ENCODE measurements at places on chromosomes 2 and 18.

DNA sequence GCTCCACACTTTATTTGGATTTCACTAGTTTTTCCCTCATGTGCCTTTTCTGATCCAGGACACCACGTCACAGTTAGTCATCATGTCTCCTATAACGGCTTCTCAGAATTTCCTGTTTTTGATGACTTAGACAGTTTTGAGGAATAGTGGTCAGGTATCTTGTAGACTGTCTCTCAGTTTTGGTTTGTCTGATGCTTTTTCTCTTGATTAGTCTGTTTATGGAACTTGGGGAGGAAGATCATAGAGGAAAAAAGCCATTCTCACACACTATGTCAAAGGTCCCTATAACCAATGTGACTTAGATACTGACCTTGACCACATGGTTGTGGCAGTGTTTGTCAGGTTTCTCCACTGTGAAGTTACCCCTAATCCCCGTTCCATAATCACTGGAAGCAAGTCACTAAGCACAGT, 89.0 kb downstream of the RAPH1 start:
- peak; percentile 79 for DNase-seq

DNA sequence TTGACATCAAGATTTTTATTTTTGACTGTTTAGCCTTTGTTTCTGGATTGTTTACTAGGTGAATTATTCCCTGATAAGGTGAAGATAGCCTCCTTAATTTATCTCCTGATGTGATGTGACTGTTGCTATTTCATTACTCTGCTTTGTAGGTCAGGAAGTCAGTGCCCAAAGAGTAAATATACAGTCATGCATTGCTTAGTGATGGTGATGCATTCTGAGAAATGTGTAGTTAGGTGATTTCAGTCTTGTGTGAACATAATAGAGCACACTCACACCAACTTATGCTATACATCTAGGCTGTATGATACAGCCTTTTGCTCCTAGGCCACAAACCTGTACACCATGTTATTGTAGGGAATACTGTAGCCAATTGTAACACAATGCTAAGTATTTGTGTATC, 102.4 kb upstream of the THUMPD2 start:
- DNase-seq, result peak; percentile 19

- no peak for DNase-seq
Observed at GRCh38 chr2:214389334-214389733, 21.5 kb upstream of the VWC2L start.

DNA sequence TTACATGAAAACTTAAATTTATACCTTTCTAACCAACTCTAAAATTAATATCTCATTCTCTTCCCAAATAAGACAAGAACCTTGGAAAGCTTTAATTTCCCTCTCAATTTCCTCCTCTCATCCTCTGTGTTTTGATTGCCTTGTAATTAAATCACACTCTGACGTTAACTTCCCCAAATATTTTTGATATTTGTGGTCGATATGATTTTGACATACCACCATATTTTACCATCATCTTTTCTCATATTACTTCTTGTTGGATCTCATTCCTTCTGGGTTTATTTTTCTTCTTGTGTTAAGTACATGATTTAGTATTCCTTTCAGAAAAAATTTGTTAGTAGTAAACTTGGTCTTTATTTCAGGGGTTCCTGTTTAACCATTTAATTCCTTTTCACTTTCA, 69.6 kb downstream of the RDH14 start:
- DNase-seq, result no peak

- peak; percentile 67 for DNase-seq
Observed at GRCh38 chr2:175726223-175726622, 275.8 kb downstream of the LNPK start.

GRCh38 chr2:102065675-102066252, 74.0 kb downstream of the IL1R2 start:
- peak; percentile 89 for DNase-seq

DNA sequence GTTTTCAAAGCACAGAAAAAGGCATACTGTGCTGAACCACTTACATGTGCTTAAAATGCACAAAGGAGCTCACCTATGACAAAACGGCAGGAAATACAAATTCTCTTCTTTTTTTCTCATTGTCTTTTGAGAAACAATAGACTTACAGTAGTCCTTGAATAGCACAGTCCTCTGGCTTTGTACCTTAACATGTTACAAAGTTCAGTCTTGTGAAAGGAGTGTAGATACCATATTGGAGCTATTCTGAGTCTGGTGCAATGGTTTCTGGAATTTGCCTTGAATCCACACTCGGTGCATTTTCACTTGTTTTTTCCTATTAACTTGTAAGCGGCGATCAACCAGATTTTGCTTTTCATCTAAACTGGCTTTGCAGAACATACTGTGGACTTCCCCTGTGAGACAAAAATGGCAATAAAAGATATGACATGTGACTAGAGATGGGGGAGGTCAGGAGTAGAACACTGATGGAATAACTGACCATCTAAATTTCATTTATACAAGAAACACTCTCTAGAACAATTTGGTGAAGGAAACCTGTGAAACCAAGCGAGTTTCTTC, 109.7 kb downstream of the METTL8 start:
- no peak for DNase-seq

- DNase-seq, result peak; percentile 95
Observed at GRCh38 chr2:113240150-113240914, 38.4 kb downstream of the PAX8 start.

- no peak for DNase-seq
Observed at GRCh38 chr2:11067221-11068078, 87.8 kb upstream of the SLC66A3 start.

- DNase-seq, result peak; percentile 62
Observed at GRCh38 chr2:230902180-230902899, 22.7 kb downstream of the GPR55 start.

DNA sequence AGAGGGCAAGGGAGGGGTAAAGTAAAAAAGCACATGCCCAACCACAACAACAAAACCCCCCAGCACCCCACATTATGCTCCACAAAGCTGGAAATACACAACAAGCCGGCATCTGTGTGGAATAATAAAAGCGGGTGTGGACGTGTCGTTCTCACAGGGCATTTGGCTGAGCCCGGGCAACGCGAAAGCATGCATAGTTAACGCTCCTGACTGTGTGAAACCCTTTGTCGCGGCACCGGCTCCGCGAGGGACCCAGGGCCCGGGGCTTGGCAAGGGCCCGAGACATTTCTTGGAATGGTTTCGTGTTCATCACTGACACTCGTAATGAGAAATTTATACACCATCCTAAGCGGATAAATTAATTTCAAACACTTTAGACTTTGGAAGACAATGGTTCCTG, 165.6 kb downstream of the INHBB start:
- no peak for DNase-seq

DNA sequence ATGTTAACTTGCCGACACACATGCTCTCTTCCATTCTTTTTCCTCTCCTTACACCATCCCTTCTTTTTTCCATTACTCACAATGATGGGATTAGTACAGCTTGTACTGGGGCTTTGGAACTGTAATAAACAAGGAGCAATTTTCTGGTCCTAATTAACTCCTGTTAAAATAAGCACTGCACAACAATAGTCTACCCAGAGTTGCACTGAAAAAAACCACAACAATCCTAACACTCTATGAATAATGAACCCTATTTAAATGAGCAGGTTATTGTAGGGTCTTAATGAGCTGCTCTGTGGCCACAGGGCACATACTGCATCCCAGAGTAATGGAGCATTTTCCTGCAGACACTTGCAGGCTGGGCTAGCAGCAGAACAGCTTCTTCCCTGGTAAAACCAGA, 380.3 kb downstream of the NRXN1 start:
- no peak for DNase-seq

- no peak for DNase-seq
Observed at GRCh38 chr18:53219853-53220252, 879.9 kb downstream of the DCC start.

- DNase-seq, result no peak
Observed at GRCh38 chr2:37914340-37914739, 10.7 kb upstream of the RMDN2 start.

GRCh38 chr2:69580486-69580885, 63.1 kb downstream of the AAK1 start:
- no peak for DNase-seq

GRCh38 chr2:205022841-205023240, 477.6 kb downstream of the PARD3B start:
- no peak for DNase-seq

- no peak for DNase-seq
Observed at GRCh38 chr2:27128668-27129571, 5.3 kb downstream of the ABHD1 start.

DNA sequence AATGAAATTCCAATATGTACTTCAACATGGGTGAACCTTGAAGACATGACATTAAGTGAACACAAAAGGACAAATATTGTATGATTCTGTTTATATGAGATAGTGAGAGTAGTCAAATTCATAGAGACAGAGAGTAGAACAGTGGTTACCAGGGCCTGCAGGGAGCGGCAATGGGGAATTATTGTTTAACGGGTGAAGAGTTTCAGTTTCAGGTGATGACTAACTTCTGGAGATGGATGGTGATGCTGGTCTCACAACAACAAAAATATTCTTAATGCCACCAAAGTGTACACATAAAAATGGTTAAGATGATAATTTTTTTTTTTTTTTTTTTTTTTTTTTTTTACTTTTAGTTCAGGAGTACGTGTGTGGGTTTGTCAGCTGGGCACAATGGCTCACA, 109.4 kb upstream of the TMEM200C start:
- DNase-seq, result no peak

Measured in astrocyte of the spinal cord (primary cell).